ENCODE measurements at places on chromosomes 7 and 10.

DNA sequence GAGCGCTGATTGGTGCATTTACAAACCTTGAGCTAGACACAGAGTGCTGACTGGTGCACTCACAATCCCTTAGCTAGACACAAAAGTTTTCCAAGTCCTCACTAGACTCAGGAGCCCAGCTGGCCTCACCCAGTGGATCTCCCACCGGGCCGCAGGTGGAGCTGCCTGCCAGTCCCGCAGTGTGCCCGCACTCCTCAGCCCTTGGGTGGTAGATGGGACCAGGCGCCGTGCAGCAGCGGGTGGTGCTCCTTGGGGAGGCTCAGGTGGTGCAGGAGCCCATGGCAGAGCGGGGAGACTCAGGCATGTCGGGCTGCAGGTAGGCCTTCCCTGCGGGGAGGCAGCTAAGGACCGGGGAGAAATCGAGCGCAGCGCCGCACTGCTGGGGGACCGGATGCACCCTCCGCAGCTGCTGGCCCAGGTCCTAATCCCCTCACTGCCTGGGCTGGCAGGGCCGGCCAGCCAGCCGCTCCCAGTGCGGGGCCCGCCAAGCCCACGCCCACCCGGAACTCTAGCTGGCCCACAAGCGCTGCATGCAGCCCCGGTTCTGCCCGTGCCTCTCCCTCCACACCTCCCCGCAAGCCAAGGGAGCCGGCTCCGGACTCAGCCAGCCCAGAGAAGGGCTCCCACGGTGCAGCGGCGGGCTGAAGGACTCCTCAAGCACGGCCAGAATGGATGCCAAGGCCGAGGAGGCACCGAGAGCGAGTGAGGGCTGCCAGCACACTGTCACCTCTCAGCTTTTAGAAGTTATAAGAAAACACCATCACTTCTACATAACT, 128.9 kb downstream of the ZNF438 start:
- no peak for DNase-seq

- DNase-seq = no peak
Measured at GRCh38 chr10:109665321-109665720, 258.0 kb downstream of the XPNPEP1 start.

- DNase-seq = peak; percentile 79
Measured at GRCh38 chr10:127906548-127907377, at the start of gene PTPRE. PTPRE (plus strand) TSS chr10:127907103; CDS start chr10:128040882, 133,779 bp downstream.

- DNase-seq = no peak
Measured at GRCh38 chr7:14305233-14305866, 315.9 kb upstream of the ETV1 start.

DNA sequence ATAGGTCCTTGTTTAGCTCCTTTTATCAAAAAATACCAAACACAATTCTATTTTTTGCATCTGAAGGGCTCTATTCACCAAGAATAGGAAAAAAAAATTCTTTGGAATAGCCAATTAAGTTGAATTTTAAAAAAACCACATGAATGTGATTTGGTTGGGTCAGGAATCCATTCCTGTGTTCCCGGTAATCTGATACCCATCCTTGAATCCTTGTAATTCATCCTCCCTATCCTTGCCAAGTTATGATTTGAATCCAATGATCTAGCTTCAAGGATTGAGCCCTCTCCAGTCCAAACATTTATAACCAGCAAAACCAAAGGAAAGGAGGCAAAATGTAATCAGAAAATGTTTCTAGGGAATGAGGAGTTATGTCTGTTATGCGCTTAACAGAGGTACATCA, 86.6 kb downstream of the CFAP58 start:
- DNase-seq = no peak

DNA sequence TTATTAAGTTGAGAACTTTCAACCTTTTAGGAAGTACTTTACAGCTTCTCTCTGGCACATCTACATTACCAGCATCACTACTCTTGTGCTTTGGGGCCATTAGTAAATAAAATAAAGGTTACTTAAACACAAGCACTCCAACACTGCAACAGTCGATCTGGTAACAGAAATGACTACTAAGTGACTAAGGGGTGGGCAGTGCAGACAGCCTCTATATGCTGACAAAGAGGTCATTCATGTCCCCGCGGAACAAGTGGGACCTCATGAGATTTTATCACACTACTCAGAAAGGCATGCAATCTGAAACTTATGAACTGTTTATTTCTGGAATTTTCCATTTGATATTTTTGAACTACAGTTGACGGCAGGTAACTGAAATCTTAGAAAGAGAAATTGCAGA, 111.3 kb upstream of the DNAJB12 start:
- no peak for DNase-seq

- no peak for DNase-seq
Measured at GRCh38 chr10:78557433-78557925, 511.3 kb upstream of the ZMIZ1 start.

DNA sequence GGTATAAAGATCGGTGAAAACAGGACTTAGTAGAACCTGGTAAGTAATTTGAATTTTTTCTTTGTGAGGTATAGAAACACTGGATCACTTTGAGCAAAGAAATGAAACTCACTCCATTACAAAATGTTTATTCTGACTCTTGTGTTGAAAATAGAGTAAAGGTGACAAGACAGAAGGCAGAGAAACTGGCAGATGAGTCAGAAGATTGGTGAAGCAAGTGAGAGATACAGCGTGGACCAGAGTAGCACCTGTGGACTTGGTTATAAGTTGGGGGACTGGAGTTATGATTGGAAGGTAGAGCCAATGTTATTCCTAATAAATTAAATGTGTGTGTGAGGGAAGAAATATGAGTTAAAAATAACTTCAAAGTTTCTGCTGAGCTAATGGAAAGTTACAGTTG, 620.9 kb downstream of the ZWINT start:
- no peak for DNase-seq

- DNase-seq = no peak
Measured at GRCh38 chr10:26503911-26504310, 65.8 kb downstream of the APBB1IP start.

- DNase-seq = no peak
Measured at GRCh38 chr7:159226011-159226702, 81.5 kb upstream of the VIPR2 start.

DNA sequence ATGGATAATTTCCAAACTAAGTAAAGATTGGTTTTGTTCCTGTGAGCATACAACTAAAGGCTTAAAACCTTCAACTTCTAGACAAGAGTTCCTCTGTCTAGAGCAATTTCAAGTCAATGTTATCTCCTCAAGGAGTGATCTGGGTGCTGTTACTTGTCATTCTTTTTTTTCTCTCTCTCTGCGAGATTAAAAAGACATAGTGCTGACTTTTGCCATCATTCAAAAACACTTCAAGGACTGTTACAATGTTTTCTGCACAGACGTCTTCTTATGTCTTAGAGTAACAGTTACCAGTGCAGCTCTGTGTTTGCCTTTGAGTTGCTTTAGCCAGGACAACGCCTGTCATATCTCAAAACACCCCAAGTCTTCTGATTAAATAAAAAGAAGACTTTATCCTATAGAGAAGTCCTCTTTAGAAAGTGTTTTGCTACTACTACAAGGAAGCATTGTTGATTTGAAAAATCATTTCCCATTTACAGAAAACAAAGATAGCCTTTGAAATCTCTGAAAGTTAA, 263.5 kb upstream of the FERD3L start:
- no peak for DNase-seq

GRCh38 chr7:105871142-105871541, 5.3 kb downstream of the ATXN7L1 start:
- DNase-seq = no peak

DNA sequence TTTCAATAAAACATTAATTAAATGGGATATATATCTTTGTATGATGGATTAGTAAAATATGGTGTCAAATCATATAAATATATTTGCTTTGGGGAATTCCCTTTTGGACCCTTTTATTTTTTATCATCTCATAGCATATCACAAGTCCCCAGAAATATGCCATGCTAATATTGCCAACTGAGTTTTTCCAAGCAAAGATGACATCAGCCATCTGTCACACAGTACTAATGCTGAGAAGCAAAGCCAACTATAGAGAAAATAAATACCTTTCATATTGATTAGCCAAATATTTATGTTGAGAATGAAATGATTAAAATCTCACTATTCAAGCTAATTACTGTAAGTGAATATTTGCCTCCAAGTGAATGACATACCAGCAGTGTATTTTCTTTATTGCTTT, 575.3 kb downstream of the ETV1 start:
- no peak for DNase-seq

GRCh38 chr10:100490531-100490930, 27.7 kb downstream of the WNT8B start:
- no peak for DNase-seq

GRCh38 chr10:74750848-74751274, 75.5 kb upstream of the KAT6B start:
- DNase-seq = peak; percentile 35

DNA sequence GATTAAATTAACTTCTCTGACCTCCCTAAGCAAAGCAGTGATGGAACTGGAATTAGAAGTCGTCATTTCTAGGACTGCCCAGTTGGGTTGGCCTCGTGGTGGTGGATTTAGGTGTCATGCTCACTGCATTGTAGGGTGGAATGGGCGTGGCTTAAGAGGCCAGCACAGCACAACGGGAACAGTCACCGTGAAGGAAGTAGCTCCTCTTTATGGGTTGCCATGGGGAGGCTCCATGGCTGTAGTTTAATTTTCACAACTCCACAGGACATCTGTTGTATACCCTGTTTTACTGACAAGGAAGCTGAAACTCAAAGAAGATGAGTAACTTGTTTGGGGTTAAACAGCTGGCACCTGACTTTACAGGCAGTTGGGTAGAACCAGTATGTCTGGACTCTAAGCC, 208.3 kb downstream of the CELF2 start:
- DNase-seq = no peak

DNA sequence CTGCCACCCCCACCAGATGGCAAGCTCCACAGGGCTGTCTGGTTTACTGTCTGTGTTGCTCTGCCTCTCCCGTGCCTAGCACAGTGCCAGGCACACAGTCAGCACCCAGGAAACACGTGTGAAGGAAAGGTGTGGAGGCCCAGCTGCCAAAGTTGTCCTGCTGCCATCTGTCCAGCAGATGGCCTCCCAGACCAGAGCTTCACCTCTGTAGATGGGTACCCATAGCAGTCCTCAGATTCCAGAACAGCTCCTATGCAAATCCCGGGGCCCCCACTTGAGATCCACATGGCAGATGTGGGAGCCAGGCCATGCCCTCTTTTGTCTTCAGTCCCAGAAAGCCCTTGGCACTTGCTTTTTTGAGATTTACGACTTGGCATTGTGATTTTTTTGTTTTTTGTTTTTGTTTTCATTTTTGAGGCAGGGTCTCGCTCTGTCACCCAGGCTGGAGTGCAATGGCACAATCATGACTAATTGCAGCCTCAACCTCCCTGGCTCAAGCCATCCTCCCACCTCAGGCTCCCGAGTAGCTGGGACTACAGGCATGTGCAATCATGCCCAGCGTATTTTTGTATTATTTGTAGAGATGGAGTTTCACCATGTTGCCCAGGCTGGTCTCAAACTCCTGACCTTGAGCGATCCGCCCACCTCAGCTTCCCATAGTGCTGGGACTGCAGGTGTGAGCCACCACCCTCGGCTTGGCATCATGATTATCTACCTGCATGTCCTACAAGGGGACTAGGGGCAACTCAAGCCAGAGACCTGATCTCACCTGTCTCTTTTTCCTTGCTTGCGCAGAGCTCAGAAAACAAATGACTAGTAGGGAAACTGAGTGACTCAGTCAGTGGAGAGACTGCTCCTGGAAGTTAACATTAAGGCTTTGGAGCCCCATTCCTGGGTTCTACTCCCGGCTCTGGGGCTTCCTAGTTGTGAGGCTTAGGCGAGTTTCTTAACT, 16.9 kb upstream of the PALD1 start:
- DNase-seq = peak; percentile 86

GRCh38 chr7:29276199-29276598, 81.6 kb downstream of the CHN2 start:
- no peak for DNase-seq

DNA sequence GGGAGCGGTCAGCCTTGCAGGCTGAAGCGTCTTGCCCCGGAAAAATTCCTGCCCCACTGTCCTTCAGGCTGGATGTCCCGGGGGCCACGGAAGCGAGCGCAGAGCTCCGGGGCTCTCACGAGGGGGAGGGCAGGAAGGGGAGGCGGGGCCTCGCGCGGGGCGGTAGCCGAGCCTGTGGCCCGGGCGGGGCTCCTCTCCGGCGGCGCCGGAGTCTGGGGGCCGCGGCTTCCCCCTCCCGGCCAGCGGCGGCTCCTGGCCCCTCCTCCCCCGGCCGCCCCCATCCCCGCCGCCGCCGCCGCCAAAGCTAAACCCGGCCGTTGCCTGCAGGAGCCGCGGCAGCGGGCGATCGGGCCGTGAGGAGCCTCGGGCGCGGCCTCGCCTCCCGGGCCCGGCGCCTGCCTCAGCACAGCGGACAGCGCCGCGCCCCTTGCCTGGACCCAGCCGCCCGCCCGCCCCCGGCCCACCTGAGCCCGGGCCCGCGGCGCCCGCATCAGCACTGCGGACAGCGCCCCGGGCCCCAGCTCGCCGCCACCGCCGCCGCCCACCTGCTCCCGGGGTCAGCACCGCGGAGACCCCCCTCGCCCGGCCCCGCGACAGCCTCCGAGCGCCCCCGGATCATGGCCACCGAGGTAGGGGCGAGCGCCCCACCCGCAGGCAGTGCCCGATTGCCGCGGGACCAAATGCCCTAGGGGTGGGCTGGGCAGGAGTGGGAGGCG, at the start of gene GOLGA7B:
TSS of gene GOLGA7B (plus strand) at position 157 of the 716 bp plus-strand sequence. CDS start at position 618, 461 bp downstream.
- DNase-seq = peak; percentile 76

DNA sequence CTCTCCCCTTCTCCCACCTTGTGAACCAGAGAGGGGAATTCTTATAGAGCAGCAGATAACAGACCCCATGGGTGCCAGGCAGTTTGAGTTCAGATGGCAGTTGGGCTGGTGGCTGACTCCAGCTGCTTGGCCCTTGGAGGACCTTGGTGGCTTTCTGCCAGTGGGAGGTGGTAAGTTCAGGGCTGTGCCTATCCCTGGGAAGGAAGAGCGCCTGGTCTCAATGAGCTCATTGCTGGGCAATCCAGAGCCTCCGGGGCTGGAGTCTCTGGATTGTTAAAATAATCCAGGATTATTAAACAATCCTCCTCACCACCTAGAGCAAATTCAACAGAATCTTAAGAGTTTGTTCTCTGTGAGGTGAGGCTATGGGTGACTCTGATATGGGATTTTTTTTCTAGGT, 105.2 kb downstream of the FANK1 start:
- DNase-seq = no peak

DNA sequence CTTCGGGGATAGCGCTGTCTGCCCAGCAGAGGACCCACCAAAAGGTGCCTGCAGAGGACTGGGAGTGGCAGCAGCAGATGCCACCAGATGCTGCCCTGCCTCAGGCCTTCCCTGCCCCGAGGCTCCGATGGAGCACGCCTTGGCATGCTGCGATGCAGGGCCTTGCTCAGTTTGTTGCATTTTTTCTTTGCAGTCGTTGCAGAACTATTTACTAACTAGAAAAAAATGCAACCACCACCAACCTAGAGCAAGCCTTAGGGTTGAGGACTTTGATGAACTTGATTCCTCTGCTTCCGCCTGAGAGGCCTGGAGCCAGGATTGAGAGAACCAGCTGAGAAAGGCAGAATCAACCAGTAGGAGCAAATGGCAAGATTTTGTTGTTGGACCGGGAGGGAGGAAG, 585.6 kb upstream of the MKI67 start:
- DNase-seq = no peak

GRCh38 chr7:44808914-44809393, 12.5 kb downstream of the PPIA start:
- DNase-seq = no peak

All from GM20000 (cell line).